Activated CD4-positive, alpha-beta memory T cell treated with anti-CD3 and anti-CD28 coated beads, Interleukin-2, amount 10 ng/mL, durations not matched to agents 7 days and 5 days (primary cell): ENCODE measurements at places on chromosomes 5 and 9.

DNA sequence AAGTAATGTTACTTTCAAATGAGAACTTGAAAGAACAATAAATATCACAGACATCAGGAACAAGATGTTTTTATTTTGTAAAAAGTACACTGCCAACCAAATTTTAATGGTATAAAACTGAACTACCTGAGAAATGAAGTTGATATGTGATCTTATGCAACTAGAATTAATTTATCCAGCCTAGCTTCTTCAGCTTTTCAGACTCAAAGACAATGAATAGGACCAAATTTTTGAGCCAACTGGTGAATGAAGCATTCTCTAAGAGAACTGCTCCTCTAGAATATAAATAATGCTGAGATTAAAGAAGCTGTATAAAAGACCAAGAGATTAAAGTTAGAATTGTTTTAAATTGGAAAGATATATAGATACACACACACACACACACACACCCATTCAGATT lies 9.9 kb downstream of the CDC14B start:
- no peaks in the 10 kb centered on the region for H3K4me1 ChIP-seq
- H3K27ac ChIP-seq, result no peak overlapping the region
- no peaks in the 10 kb centered on the region for H3K36me3 ChIP-seq

DNA sequence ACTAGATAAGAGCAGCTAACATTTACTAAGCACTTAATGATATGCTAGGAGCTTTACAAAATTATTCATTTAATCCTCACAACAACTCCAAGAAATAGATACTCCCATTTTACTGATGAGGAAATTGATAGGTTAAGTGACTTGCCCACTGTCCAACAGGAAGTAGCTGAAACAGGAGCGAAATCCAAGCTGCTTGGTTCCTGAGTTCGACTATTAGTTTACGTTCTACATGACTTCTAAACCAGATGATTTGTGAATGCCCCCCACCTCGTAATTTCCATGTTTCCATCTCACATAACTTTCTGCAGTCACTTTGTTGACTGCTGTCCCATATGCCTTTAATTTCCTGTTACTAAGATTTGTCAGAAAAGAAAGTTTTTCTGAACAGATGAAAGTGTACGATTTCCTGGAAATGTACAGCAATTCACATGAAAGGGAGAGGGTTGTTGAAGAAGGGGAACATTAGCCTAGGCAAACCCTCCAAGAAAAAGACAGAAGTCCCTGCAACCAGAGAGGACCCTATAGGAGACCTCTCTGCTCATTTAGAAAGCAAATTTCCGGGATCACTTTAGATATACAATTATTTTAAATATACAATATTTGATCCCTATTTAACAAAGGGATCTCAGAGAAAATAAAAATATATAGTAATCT lies 279.1 kb upstream of the EFNA5 start:
- peaks cover 3% of the 10 kb centered on the region for H3K36me3 ChIP-seq
- no peaks in the 10 kb centered on the region for H3K27me3 ChIP-seq
- no peak overlapping the region for H3K4me3 ChIP-seq
- H3K27ac ChIP-seq, result no peak overlapping the region
- peaks cover 9% of the 10 kb centered on the region for H3K4me1 ChIP-seq

DNA sequence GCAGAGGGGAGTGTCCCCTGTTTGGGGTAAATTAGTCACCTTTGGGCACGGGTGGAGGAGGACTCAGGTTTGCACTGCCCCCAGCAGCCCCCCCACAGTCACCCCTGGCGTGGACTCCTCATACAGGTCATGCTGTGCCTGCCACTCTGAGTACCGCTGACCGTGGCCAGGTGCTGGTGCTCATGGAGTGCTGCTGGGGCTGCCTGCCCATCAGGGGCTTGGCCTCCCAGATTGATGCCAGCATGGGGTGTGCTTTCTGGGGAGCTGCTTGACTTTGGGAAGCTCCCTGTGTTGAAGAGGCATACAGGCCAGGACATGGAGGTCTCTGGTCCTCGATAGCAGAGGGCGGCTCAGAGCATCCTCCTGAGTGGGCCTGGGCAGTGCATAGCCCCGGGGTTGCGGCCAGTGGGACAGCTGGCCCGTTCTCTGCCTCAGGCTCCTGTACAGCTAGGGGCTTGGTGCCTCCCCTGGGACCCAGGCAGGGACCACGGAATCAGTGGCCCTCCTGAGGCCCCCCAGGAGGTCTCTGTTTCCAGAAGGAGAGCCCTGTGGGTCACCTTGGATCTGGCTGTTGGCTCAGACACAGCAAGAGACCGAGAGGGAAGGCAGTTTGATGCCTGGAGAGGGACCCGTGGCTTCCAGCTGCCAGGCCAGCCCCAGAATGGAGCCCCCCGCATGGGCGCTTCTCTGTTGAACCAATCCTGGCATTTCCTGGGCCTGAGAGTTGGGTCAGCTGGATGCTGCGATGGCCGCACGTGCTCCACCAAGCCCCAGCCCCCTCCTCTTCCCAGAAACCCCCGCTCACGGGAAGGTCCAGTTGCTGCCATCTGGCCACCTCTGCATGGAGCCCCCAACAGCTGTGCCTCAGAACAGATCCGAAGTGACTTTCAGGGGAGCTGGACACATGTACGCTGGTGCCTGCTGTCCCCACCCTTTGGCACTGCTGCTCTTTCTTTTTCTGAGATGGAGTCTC lies 6.1 kb upstream of the AJM1 start:
- DNase-seq, result no peak
- H3K36me3 ChIP-seq, result peaks cover 11% of the 10 kb centered on the region
- no peak overlapping the region for H3K27ac ChIP-seq
- H3K4me1 ChIP-seq, result peaks cover 3% of the 10 kb centered on the region
- H3K27me3 ChIP-seq, result no peaks in the 10 kb centered on the region

- H3K4me3 ChIP-seq, result no peak overlapping the region
- no peaks in the 10 kb centered on the region for H3K36me3 ChIP-seq
- H3K27me3 ChIP-seq, result no peaks in the 10 kb centered on the region
These were observed 140.3 kb downstream of the LPAR1 start for GRCh38 chr9:110897943-110898342.

GRCh38 chr5:43316421-43316820 lies 3.2 kb upstream of the HMGCS1 start:
- peaks cover 34% of the 10 kb centered on the region for H3K36me3 ChIP-seq
- H3K4me1 ChIP-seq, result peaks cover 45% of the 10 kb centered on the region
- no peak overlapping the region for H3K27ac ChIP-seq
- H3K4me3 ChIP-seq, result no peak overlapping the region
- H3K27me3 ChIP-seq, result no peaks in the 10 kb centered on the region

GRCh38 chr5:6774721-6775204 lies 61.5 kb downstream of the TENT4A start:
- no peak overlapping the region for H3K27ac ChIP-seq
- peaks cover 28% of the 10 kb centered on the region for H3K27me3 ChIP-seq
- no peaks in the 10 kb centered on the region for H3K36me3 ChIP-seq
- no peak for DNase-seq
- H3K4me3 ChIP-seq, result no peak overlapping the region

DNA sequence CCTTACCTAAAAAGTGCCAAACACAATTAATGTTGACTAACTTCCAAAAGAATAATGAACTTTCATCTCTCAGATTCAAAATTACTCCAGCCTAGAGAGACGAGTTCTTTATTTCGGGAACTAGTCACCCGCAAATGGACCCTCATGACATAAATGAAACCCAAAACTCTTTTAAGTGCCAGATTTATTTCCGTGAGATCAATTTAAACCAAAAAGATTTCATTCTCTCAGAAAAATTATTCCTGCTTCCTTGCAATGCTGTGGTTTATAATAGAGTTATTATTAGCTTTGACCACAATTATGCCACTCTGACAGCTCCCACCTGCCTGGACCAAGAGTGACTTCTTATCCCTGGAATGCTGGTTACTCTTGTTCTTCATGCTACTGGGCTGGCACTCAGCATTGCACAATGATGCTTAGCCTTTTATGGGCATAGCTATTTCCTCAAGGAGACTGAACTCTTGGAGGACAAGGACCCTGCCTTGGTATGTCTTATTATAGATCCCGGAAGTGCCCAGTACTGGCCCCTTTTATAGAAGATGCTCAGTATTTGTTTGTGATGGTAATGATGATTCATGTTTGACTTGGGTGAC lies 183.5 kb downstream of the SNX18 start:
- peaks cover 11% of the 10 kb centered on the region for H3K4me1 ChIP-seq
- H3K27me3 ChIP-seq, result peaks cover 3% of the 10 kb centered on the region
- no peak for DNase-seq
- no peak overlapping the region for H3K27ac ChIP-seq

GRCh38 chr5:152185547-152186245 lies 219.4 kb downstream of the NMUR2 start:
- no peaks in the 10 kb centered on the region for H3K27me3 ChIP-seq
- H3K4me1 ChIP-seq, result no peaks in the 10 kb centered on the region
- no peak overlapping the region for H3K4me3 ChIP-seq
- H3K36me3 ChIP-seq, result no peaks in the 10 kb centered on the region
- H3K27ac ChIP-seq, result no peak overlapping the region

DNA sequence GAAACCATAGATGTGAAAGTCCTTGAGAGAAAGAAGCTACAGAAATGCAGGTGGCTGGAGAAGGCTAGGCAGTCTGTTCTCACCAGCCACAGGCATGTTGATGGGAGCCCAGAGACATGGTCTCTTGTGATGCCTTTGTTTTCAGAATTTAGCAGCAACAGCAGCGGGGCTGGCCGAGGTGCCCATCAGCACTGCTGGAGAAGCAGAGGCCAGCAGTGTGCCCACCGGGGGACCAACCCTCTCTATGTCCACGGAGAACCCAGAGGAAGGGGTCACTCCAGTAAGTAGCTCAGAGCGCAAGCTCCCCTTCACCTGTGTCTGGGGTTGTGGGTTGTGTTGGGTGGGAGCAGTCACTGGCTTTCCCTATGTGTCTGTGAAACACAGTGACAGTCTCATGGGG lies 59.6 kb downstream of the COL15A1 start:
- peaks cover 15% of the 10 kb centered on the region for H3K27me3 ChIP-seq
- H3K36me3 ChIP-seq, result no peaks in the 10 kb centered on the region
- H3K4me3 ChIP-seq, result no peak overlapping the region
- peak; percentile 9 for DNase-seq

- H3K4me3 ChIP-seq, result no peak overlapping the region
- no peak for DNase-seq
- H3K27me3 ChIP-seq, result no peaks in the 10 kb centered on the region
- H3K4me1 ChIP-seq, result peaks cover 9% of the 10 kb centered on the region
These were observed 62.6 kb upstream of the SLC25A51 start for GRCh38 chr9:37966412-37967013.

DNA sequence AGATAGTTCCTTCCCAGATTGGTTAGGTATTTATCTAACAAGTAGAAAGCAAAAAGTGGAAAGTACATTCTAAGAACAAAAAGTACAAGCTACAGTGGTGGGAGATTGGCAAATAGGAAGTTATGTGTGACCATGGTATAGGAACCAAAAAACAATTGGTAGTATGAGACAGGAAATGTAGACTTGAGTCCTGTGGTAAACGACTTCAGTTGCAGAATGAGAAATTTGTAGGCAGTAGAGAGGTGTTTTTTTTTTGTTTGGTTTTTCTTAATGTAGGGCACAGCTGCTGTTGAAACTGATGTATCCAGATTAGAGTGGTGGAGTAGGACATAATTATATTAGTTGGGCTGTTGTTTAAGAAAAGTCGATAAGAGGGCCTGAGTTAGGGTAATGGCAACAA lies 72.0 kb downstream of the CCNH start:
- peaks cover 22% of the 10 kb centered on the region for H3K4me1 ChIP-seq
- H3K27ac ChIP-seq, result peak overlapping the region; percentile 87
- H3K4me3 ChIP-seq, result peak overlapping the region; percentile 31
- no peaks in the 10 kb centered on the region for H3K27me3 ChIP-seq
- peaks cover 62% of the 10 kb centered on the region for H3K36me3 ChIP-seq
- no peak for DNase-seq

GRCh38 chr5:111968459-111968858 lies 211.5 kb upstream of the NREP start:
- H3K4me3 ChIP-seq, result no peak overlapping the region
- peaks cover 1% of the 10 kb centered on the region for H3K27me3 ChIP-seq
- H3K36me3 ChIP-seq, result no peaks in the 10 kb centered on the region
- no peak for DNase-seq
- no peaks in the 10 kb centered on the region for H3K4me1 ChIP-seq
